ENCODE measurements at places on chromosomes 16 and 17. TPM values are rescaled to one million over a fixed set of nuclear protein-coding genes. Genes with fewer than 3 reads are reported as not detected.
A peak's percentile ranks its signal among the peaks of the same experiment; 100 is the strongest.

The PABPN1L gene
- total RNA-seq = not detected

The RNFT1 gene
- total RNA-seq = 12.4 TPM

The CD300LB gene
- not detected for total RNA-seq

- DNase-seq = no peak
- H3K27me3 ChIP-seq = no peaks in the 10 kb centered on the region
- H3K4me1 ChIP-seq = peaks cover 67% of the 10 kb centered on the region
- H3K27ac ChIP-seq = no peak overlapping the region
These were observed 210.9 kb downstream of the MSI2 start for GRCh38 chr17:57467226-57467625.

GRCh38 chr16:3454093-3454492 lies 10.6 kb downstream of the NAA60 start:
- peak overlapping the region; percentile 99 for H3K27ac ChIP-seq
- peaks cover 9% of the 10 kb centered on the region for H3K36me3 ChIP-seq
- no peaks in the 10 kb centered on the region for H3K27me3 ChIP-seq
- H3K4me1 ChIP-seq = peaks cover 42% of the 10 kb centered on the region

The TPSG1 gene
- total RNA-seq = not detected

GRCh38 chr16:4984174-4984990 lies 26.3 kb downstream of the SEC14L5 start:
- no peak overlapping the region for H3K27ac ChIP-seq
- peaks cover 23% of the 10 kb centered on the region for H3K4me1 ChIP-seq
- DNase-seq = no peak
- H3K36me3 ChIP-seq = no peaks in the 10 kb centered on the region

The FDXR gene
- 5.7 TPM for total RNA-seq

DNA sequence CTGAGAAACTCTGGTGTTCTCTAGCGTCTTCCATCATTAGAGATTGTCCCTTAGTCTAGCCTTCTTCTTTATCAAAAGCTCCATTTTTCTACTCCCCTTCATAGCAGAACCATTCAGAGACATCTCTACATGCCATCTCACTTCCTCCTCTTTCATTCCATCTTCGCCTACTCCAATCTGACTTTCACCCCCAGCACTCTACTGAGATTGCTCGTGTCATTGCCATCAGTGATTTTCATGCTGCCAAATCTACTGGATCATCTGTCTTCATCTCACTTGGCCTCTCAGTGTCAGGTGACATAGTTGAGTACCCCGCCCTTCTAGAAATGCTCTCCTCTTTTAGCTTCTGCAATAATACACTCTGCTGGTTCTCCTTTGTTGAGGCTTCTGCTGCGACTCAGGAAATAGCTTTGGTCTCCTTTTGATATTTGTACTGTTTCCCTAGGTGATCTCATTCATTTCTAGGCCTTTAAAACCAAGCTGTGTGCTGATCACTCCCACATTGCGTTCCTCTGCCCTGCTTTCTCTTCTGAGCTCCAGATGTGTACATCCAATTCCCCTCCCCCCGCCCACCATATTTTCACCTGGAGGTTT lies 119.1 kb downstream of the FTO start:
- no peaks in the 10 kb centered on the region for H3K27me3 ChIP-seq
- H3K36me3 ChIP-seq = peaks cover 7% of the 10 kb centered on the region
- no peak overlapping the region for H3K27ac ChIP-seq
- DNase-seq = no peak
- H3K4me3 ChIP-seq = no peak overlapping the region

The ZC3H7A gene
- total RNA-seq = 25.6 TPM

- DNase-seq = no peak
- H3K27me3 ChIP-seq = peaks cover 76% of the 10 kb centered on the region
- H3K4me3 ChIP-seq = no peak overlapping the region
- no peak overlapping the region for H3K27ac ChIP-seq
- no peaks in the 10 kb centered on the region for H3K36me3 ChIP-seq
- no peaks in the 10 kb centered on the region for H3K4me1 ChIP-seq
These were observed 25.6 kb upstream of the TAC4 start for GRCh38 chr17:49873466-49873865.

DNA sequence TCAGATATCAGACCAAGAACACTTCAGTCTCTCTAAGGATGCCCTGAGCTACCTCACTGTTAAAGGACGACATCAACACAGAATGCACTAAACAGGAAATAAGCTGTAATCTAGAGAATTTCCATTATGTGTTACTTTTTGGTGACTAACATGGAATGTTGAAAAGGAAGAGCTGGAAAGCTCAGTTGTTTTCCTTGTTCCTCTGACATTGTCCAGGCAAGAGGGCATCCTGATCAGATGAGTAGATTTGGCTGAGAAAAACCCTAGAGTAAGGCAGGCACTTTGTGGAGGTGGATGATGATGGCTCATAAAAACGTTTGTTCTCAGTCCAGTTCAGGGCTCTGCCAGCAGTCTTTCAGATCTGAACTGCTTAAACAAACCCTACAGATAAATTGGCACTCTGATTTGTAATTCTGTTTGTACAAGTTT lies 34.0 kb downstream of the DGKE start:
- no peak overlapping the region for H3K27ac ChIP-seq
- peaks cover 6% of the 10 kb centered on the region for H3K36me3 ChIP-seq
- no peak overlapping the region for H3K4me3 ChIP-seq
- H3K27me3 ChIP-seq = no peaks in the 10 kb centered on the region
- H3K4me1 ChIP-seq = no peaks in the 10 kb centered on the region

DNA sequence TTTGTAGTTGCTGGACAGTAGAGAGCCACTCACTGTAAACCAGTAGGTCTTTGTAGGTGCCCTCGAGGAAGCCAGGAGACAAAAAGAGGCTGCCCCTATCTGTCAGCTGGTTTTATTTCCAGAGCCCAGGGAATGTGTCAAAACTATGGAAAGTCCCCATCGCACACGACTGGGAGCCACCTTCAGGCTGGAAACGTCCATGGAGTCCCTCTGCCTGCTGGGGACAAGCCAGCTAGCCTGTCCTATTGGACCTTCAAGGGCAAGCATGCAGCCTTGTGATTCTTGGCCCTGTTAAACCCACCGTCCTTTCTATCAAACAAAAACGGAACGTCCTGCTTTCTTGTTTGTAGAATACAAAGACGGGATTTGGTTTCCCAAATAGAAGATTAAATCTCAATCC lies 289.8 kb downstream of the SLC39A11 start:
- no peak overlapping the region for H3K4me3 ChIP-seq
- H3K27me3 ChIP-seq = no peaks in the 10 kb centered on the region
- no peak for DNase-seq
- H3K27ac ChIP-seq = no peak overlapping the region
- peaks cover 11% of the 10 kb centered on the region for H3K36me3 ChIP-seq

- peaks cover 8% of the 10 kb centered on the region for H3K36me3 ChIP-seq
- H3K4me1 ChIP-seq = no peaks in the 10 kb centered on the region
- no peak overlapping the region for H3K4me3 ChIP-seq
- no peaks in the 10 kb centered on the region for H3K27me3 ChIP-seq
- no peak overlapping the region for H3K27ac ChIP-seq
- no peak for DNase-seq
These were observed 63.1 kb downstream of the STX8 start for GRCh38 chr17:9512323-9513168.

DNA sequence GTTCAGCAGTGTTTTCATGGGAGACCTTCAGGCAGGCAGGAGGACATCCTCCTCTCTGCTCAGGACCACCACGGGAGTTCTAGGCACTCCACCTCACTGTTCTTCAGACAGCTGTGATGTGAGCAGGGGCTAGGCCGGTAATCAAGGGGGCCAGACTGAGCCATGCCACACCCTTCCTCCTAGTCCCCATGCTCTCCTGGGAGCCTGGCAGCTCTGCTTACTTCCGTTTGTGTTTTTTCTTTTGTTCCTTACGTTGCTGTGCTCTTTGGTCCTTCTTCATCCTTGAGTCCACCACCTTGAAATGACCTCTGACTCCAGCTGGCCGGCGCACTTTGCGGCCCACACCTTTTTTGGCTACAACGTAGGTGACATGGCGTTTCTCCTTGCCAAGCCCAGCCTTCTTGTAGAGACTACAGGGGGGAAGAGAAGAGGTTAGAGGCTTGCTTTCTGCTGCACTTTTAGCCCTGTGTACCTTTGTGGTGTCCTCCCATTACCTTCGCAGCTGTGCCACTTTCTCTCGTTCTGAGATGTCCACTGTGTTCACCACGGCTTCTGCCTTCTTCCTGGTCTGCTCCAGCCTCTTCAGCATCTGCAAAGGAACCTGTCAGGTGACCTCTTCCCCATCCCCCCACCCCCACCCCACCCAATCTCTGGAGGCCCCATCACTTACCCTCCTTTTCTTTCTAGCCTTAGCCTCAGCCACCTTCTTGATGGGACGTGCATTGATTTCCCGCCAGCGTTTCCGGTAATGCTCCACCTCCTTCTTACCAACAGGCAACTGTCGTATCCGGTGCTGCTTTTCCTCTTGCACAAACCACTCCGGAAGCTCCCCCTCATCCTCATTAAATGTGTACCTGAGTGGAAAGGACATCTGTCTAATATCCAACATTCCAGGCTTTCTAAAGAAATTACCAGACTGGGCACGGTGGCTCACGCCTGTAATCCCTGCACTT lies 7.4 kb upstream of the PSMC5 start:
- no peak overlapping the region for H3K4me3 ChIP-seq
- peaks cover 100% of the 10 kb centered on the region for H3K36me3 ChIP-seq
- H3K27me3 ChIP-seq = no peaks in the 10 kb centered on the region
- DNase-seq = peak; percentile 13
- H3K4me1 ChIP-seq = peaks cover 14% of the 10 kb centered on the region

The SCIMP gene
- total RNA-seq = 0.74 TPM

- peaks cover 52% of the 10 kb centered on the region for H3K36me3 ChIP-seq
- H3K4me1 ChIP-seq = peaks cover 70% of the 10 kb centered on the region
- no peaks in the 10 kb centered on the region for H3K27me3 ChIP-seq
- peak overlapping the region; percentile 8 for H3K4me3 ChIP-seq
These were observed 20.3 kb downstream of the SLC7A6OS start for GRCh38 chr16:68290450-68290849.

The NRN1L gene
- 0.49 TPM for total RNA-seq

- no peaks in the 10 kb centered on the region for H3K4me1 ChIP-seq
- no peak overlapping the region for H3K4me3 ChIP-seq
- no peak overlapping the region for H3K27ac ChIP-seq
- DNase-seq = no peak
- no peaks in the 10 kb centered on the region for H3K27me3 ChIP-seq
These were observed 51.7 kb downstream of the ZNF778 start for GRCh38 chr16:89268987-89269735.

The BICDL2 gene
- 0.05 TPM for total RNA-seq

DNA sequence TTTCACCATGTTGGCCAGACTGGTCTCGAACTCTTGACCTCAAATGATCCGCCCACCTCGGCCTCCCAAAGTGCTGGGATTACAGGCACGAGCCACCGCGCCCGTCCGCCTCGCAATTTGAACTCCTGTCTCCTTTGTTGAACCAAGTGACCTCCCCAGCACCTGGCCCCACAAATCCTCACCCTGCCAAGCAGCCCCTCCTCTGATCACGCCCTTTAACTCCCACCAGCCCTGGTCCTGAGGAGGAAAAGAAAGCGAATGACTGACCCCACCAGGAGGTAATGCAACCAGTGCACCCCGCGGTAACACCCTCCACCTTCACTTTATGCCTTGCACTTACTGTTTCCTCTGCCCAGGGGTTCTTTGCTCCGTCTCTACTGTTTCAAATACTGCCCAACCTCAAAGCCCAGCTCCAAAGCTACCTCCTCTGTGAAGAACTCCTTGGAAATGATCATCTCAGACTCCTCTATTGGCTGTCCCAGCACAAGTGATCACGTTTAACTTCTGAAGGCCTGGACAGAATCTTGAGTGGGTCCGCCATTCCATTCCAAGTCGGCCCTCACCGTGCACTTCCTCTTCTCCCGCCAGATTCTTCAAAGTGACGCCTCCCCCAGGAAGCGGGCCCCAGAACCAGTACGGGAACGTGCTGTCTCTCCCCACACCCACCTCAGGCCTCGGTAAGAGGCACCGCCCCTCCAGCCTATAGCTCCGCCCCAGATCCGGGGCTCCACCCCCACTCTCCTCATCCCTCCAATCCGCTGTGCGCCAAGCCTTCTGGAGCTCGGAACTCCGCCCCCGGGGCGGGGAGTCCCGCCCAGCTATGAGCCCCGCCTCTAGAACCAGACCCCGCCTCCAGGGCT lies 4.4 kb downstream of the CD19 start:
- H3K4me1 ChIP-seq = no peaks in the 10 kb centered on the region
- H3K36me3 ChIP-seq = no peaks in the 10 kb centered on the region
- H3K27me3 ChIP-seq = no peaks in the 10 kb centered on the region
- no peak overlapping the region for H3K27ac ChIP-seq
- peak; percentile 76 for DNase-seq

The DUSP14 gene
- total RNA-seq = 18.1 TPM

- DNase-seq = no peak
- H3K27ac ChIP-seq = no peak overlapping the region
These were observed 65.3 kb upstream of the TMEM97 start for GRCh38 chr17:28253663-28254062.

- no peaks in the 10 kb centered on the region for H3K27me3 ChIP-seq
- DNase-seq = no peak
These were observed 17.3 kb downstream of the MYO18A start for GRCh38 chr17:29162909-29163341.

The CAVIN1 gene
- total RNA-seq = 205 TPM

The CASKIN1 gene
- 4.0 TPM for total RNA-seq

DNA sequence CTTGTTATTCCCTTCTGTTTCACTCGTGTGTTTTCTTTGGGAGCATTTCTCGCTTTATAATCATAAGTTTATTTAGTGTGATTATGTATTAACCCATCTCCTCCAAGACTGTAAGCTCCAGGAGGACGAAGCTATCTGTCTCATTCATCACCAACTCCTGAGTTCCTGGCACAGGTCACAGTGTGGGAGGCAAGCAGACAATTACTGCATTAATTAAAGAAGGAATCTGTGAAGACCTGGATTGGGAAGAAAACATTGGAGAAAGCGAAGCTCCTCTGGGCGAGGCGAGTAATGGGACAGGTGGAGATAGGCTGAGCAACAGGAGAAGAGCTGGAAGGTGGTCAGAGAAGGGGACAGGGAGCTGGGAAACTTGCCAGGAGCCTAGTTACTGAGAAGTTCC lies 7.8 kb upstream of the CAMKK1 start:
- H3K36me3 ChIP-seq = no peaks in the 10 kb centered on the region
- DNase-seq = no peak
- no peak overlapping the region for H3K4me3 ChIP-seq
- no peak overlapping the region for H3K27ac ChIP-seq
- no peaks in the 10 kb centered on the region for H3K27me3 ChIP-seq

DNA sequence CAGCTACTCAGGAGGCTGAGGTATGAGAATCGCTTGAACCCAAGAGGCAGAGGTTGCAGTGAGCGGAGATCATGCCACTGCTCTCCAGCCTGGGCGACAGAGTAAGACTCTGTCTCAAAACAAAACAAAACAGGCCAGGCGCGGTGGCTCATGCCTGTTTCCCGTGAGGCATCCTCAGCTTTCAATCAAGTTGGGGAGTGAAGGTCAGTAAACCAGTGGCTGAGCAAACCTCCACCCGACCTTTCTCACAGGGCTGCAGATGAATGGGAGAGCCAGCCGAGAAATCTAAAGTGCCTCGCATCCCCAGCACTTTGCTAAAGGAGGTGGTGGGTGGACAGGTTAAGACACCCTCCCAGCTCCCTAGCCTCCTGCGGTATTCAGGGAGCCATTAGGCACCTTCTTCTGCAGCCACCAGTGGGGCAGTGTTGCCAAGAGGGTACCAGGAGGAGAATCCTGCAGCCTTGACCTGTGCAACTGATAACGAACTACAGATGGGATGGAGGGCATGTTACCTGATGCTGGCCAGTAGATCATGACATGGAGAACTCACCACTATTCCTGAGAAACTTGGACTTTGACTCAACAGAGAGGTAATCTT lies 59.0 kb downstream of the KPNA2 start:
- peaks cover 10% of the 10 kb centered on the region for H3K4me1 ChIP-seq
- H3K27me3 ChIP-seq = no peaks in the 10 kb centered on the region
- H3K27ac ChIP-seq = no peak overlapping the region
- H3K4me3 ChIP-seq = no peak overlapping the region
- no peaks in the 10 kb centered on the region for H3K36me3 ChIP-seq

The BLMH gene
- total RNA-seq = 14.9 TPM

- H3K27me3 ChIP-seq = no peaks in the 10 kb centered on the region
- DNase-seq = no peak
- peaks cover 27% of the 10 kb centered on the region for H3K4me1 ChIP-seq
- no peak overlapping the region for H3K4me3 ChIP-seq
- no peak overlapping the region for H3K27ac ChIP-seq
These were observed 11.9 kb upstream of the GLIS2 start for GRCh38 chr16:4303973-4304372.
